ENCODE measurements at places on chromosomes 12 and 14. TPM values are rescaled to one million over a fixed set of nuclear protein-coding genes. Genes with fewer than 3 reads are reported as not detected.

Gene CCDC85C
- total RNA-seq = 23.4 TPM

Gene EFS
- 7.7 TPM for total RNA-seq

Gene KCNK13
- total RNA-seq = not detected

Gene CLIP1
- 59.5 TPM for total RNA-seq

Gene SP1
- 34.3 TPM for total RNA-seq

Gene TGM1
- 69.1 TPM for total RNA-seq

All from tracheal epithelial cell (primary cell).